ENCODE measurements at places on chromosomes 16 and 17.

GRCh38 chr16:825341-826061 lies 25.0 kb upstream of the GNG13 start:
- no peak for DNase-seq

DNA sequence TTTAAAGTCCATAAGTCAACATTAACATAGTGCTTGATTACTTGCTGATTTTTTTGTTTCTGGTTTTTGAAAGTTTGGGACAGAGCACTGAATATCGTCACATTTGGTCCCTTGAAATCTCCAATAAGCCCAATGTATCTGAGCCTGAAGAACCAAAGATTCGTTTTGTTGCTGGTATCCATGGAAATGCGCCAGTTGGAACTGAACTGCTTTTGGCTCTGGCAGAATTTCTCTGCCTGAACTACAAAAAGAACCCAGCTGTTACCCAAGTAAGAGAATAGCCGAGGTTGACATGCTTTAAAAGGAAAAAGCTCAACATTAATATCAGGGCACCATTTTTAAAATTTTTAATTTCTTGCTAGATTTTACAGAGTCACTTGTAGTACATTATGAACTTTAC lies 27.7 kb upstream of the GOSR1 start:
- no peak for DNase-seq

GRCh38 chr17:45660474-45660873 lies 123.6 kb upstream of the CRHR1 start:
- no peak for DNase-seq

DNA sequence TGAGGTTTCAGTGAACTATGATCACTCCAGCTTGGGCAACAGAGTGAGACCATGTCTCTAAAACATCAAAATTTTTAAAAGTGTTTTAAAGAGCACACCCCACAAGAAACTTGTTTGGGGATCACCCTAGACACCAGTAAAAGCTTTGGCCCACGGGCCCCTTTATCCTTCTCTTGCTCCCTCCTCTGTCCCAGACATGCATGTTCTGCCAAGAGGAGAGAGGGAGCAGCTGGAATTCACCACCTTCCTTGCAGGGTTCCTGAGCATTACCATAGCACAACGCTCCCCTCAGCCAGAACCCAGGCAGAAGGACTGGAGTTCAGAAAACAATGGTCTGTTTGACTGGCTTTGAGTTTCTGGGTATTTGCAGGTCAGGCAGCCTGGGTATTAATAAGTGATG lies 214.3 kb upstream of the CDH5 start:
- no peak for DNase-seq

DNA sequence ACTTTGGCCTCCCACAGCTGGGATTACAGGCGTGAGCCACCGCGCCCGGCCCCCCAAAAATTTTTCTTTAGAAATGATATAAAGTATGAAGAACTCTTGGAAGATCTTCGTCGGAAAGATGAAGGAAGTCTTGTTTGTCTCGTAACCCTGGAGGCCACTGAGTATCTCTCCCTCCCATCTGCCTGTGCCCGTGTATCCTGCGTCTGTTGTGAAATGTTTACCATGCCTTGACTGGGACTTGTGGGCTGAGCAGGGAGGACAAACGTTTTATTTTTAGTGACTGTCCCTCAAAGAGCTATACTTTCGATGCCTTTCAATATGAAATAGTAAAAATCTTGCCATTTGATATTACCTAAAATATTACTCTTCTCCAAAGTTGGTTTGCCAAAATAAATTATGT lies 121.2 kb downstream of the RPTOR start:
- no peak for DNase-seq

DNA sequence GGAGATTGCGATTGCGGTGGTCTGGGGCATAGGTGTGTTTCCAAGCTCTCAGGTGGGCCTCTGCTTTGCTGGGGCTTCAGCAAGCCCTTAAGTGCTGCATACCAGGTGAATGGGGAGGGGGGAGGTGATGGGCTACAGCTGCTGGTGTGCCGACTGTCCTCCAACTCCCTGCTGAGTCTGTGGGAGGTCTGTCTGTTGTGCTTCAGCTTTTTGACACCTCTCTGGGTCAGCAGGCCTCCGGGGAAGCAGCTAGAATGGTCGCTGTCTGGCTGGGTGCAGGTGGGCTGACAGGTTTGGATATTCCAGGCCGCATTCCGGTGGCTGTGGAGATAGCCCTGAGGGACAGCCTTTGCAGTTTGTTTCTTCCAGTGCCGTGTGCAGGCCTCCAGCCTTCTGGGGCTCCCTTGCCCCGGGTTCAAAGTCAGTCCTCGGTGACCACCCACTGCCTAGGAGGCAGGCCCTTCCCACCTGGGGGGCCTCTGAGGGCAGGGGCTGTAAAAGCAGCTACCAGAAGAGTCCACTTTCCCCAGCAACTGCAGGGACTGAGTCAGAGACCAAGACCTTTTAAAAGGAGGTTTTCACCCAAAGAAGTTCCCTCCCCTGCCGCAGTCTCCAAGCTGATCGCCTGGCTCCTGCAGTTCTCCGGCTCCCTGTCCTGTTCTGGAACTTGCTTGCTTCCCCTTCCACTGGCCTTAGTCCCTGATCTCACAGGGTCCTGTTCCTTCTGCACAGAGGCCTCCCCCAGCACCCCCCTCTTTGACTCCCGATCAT lies 2.0 kb upstream of the TTYH2 start:
- no peak for DNase-seq

- no peak for DNase-seq
Observed at GRCh38 chr17:32327911-32328310, 14.1 kb downstream of the C17orf75 start.

DNA sequence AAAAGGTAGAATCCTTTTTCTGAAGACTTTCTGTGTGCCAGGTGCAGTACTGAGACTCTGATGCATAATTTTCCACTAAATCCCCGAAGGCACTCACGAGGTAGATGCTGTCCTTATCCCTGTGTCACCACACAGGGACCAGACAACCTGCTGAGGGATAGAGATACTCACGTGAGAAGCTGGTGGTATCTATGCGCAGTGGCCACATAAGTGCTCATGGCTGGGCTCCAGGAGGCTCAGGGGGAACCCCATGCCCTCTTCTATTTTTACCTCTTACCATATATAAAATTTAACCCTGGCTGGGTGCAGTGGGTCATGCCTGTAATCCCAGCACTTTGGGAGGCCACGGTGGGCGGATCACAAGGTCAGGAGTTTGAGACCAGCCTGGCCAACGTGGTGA lies 38.3 kb downstream of the NT5M start:
- no peak for DNase-seq

DNA sequence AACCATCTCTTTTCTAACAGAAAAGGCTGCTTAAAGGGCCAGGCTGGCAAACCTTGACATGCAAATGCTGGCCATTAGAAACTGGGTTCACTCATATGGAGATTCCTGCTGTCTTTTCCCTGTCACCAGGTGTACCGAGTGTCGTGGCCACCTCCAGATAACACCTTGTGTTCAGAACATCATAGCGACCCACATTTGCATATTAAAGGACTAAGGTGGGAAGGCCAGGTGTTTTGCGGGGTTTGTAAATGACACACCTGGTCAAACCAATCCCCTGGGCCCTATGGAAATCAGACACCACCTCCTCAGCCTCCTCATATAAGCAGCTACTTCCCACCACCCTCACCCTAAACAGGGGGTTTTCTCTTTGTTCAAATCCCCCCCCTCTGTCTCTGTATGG lies 2.5 kb upstream of the AIPL1 start:
- DNase-seq = no peak

DNA sequence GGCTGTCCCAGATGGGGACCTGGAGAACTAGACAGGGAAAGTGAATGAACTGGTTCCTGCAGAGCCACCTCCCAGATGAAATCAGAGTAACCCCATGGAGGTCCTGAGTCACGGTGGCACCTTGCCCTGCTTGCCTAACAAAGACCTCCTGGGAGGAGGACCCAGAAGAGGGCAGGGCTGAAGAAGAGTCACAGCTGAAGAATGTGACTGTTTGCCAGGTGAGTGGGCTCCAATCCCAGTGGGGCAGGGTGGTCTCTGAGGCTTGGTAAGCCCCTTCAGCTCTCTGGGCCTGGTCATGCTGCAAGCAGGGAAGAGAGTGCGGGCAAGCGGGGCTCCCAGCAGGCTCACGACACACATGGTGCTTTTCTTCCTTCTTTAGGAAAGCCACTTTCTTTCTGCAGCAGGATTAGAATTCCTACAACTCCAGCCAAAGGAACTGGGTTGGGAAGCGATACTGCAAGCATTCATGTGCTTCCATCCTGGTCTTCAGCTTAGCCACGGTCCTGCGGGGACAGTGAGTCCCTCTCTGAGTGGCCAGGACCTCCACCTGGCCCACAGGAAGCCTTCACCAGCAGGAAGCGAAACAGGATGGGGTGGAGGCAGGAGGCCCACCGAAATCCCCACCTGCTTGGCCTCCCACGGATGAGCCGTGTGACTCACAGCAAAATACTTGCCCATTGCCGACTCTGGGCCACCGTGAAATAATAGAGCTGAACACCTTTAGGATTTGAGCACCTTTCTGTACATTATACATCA lies 4.3 kb downstream of the C16orf74 start:
- DNase-seq = peak; percentile 72

- DNase-seq = no peak
Observed at GRCh38 chr17:67974598-67975066, 21.6 kb downstream of the C17orf58 start.

DNA sequence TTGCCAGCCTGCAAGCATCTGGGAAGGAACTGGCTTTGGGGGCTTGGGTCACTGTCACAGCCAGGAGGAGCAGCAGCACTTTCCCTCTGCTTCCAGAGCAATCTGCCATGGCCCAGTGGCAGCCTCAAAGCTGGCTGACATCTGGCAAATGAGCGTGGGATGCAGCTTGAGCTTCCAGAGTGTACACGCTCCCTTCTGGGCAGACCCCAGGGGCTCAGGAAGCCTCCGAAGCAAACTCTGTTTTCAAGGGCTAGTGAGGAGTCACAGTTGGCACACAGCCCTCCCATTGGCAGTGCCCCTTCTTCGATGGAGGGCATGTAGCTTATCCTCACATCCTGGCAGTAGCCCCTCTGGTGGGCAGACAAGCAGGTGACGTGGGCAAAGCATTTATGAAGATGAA lies 249.6 kb downstream of the ENGASE start:
- no peak for DNase-seq

GRCh38 chr17:49361129-49361901 lies 735 bp downstream of the ZNF652 start:
- peak; percentile 46 for DNase-seq

DNA sequence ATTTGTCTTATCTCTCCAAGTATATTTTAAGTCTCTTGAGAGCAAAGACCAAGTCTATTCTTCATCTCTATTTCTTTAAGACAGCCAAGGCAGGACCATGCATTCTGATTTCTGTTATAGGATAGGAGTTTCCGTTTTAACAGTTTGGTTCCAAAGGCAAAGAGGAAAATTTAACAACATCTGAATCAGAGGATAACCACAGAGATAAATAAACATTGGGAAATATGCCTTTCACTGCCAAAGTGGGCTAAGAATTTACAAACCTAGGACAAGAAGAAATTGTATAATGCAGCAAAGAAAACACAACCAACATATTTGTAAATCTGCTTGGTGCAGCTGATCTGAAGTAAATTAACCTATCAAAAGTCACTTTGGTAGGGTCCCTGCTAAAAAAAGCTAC lies 37.7 kb downstream of the USP32 start:
- DNase-seq = peak; percentile 65

DNA sequence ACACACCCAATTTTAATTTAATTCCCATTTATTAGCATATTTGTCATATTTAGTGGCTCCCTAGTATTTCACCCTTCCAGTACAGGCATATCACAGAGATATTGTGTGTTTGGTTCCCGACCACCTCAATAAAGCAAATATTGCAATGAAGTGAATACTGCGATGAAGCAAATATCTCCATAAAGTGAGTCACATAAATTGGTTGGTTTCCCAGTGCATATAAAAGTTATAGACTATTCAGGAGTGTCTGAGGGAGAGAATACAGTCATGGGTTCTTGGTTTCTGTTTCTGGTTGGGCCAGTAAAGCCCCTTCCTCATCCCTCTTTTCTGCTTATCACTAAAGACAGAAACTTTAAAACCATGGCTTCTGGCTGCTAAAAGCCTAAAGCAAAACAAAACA lies 295.4 kb upstream of the AXIN2 start:
- DNase-seq = peak; percentile 40

DNA sequence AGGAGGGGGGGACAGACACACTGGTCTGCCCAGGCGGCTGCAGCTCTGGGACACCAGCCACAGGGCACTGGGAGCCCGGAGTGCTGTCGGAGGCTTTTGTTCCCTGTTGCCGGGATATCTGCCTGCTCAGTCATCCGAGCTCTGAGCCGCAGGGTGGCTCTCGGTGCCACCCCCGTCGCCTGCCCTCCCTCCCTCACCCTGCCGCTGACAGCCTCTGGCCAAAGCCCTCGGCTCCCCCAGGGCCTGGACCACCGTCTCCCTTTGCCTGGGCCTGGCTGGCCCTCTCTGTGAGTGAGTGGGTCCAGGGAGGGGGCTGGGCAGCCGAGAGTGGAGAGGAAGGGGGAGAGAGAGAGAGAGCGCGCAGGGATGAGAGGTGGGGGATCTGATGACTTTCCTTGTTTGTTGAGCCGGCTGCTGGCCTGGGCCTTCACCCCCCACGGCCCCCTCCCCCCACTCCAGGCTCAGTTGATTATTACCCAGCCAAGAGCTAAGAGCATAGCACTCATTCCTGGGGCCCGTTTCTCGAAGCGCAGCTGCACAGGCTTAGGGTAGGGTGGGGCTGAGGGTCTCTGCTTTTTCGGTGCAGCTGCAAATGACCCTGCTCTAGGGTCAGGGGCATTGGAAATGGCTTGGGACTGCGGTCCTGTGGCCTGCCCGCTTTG lies 2.7 kb downstream of the FOXJ1 start:
- no peak for DNase-seq

DNA sequence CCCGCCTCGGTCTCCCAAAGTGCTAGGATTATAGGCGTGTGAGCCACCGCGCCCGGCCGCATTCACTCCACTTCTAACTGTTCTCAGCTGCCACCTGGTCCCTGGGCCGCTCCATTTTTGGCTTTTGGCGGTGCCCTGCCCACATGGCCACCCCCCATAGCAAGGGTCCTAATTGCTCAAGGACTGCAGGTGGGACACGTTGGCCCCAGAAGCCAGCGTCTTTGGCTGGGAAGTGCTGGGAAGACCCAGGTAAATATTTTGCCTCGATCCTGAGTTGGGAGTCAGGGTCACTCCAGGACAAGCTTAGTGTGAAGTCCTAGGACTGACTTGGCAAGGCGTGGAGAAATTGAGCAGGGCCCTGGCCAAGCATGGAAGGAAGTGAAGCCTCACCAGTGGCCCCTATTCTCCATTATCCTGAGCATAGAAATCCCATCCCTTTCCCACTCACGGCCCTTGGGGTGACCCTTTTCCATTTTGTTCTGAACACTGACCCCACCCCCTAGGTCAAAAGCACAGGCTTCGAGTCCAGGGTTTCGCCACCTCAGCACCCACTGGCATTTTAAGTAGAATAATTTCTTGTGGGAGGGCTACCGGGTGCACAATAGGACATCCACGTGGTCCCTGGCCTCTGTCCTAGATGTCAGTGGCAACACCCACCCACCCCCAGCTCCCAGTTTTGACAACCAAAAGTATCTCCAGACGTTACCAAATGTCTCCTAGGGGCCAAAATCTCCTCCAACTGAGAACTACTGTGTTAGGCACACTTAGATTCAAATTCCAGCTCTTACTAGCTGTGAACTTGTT lies 5.9 kb upstream of the WDR81 start:
- DNase-seq = no peak

GRCh38 chr16:78389009-78389498 lies 289.6 kb downstream of the WWOX start:
- no peak for DNase-seq

Measured in NCI-H226 (cell line).